ENCODE measurements at places on chromosomes 7 and 10.
A peak's percentile ranks its signal among the peaks of the same experiment; 100 is the strongest.

DNA sequence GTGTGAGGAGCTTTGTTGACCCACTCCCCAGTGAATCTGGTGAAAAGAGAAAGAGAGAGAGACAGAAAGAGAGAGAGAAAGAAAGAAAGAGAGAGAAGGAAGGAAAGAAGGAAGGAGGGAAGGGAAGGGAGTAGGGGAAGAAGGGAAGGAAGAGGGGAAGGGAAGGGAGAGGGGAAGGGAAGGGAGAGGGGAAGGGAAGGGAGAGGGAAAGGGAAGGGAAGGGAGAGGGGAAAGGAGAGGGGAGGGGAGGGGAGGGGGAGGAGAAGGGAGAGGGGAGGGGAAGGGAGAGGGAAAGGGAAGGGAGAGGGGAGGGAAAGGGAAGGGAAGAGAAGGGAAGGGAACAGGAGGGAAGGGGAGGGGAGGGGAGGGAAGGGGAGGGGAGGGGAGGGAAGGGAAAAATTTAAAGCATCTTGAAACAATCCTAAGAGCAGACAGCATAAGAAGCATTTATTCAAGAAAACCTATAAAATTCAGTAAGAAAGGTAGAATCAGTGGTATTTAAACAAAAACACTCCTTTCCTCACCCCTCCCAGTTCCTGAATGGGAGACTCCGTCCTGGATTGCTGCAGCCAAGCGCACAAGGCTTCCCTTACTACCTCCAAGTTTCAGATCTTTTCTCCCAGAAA lies 846.2 kb upstream of the POM121L12 start:
- DNase-seq: no peak

- DNase-seq: peak; percentile 6
Observed at GRCh38 chr10:100864978-100865377, 47.8 kb upstream of the SLF2 start.

GRCh38 chr10:78863140-78863905 lies 205.4 kb upstream of the ZMIZ1 start:
- no peak for DNase-seq

DNA sequence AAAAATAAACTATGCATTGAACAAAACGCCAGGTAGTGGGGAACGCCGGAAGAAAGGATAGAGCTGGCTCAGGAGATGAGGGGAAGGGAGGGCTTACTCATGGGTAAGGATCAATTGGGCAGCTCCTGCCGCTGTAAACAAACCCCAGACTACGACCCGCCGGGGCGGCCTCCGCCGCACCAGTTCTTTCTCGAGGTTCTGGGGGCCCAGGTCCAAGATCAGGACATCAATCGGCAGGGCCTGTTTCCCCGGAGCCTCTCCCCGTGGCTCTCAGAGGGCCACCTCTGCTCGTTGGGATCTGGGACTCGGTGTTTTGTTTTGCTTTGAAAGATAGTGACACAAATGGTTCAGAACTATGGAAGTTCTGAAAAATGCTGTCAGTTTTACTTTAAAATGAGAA lies 140.4 kb downstream of the ELFN1 start:
- DNase-seq: no peak

DNA sequence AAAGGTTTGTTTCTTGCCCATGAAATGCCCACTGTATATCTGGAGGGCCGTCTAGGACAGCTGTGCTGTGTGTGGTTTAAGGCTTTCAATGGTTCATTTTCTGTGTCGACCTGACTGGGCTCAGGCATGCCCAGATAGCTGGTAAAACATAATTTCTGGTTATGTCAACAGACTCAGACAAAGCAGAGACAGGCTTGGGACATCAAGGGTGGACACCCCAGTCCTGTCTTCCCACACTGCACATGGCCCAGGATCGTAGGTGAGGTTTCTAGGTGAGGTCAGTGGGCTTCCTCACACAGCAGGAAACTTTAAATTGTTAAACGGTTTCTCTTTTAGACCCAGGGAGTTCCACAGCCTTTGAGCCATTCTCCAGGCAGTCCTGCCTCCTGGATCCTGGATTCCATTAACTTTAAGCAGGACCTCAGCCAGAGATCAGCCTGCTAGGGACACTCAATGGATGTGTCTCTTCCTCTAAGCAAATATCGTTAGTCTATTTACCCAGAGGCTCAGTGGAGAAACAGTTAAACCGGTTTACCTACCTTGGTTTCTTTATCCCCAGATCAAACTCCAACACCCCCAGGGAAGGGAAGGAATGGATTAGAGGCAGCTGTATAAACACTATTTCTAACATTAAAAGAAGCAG lies 66.4 kb downstream of the ST8SIA6 start:
- no peak for DNase-seq

DNA sequence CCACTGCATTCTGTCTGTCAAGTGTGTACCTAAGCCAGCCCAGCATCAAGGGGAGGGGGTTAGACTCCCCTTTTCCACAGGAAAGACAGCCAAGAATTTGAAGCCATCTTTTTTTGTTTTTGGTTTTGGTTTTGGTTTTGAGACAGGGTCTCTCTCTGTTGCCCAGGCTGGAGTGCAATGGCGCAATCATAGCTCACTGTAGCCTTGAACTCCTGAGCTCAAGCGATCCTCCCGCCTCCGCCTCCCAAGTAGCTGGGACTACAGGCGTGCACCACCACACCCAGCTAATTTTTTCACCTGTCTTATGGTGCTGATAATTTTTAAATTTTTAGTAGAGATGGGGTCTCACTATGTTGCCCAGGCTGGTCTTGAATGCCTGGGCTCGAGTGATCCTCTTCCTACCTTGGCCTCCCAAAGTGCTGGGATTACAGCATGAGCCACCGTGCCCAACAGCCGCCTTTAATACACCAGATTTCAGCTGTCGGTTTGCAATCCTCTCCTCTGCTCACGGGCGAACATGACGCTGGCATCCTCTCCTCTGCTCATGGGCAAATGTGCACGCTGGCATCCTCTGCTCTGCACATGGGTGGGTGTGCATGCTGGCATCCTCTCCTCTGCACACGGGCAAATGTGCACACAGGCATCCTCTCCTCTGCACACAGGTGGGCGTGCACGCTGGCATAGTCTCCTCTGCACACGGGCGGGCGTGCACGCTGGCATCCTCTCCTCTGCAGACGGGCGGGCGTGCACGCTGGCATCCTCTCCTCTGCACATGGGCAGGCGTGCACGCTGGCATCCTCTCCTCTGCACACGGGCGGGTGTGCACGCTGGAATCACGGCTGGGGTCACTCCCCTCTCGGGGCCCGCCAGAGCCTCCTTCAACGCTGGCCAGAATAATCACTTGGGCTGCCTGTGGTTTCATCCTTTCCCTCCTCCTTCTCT lies 56.0 kb upstream of the PDGFA start:
- no peak for DNase-seq

DNA sequence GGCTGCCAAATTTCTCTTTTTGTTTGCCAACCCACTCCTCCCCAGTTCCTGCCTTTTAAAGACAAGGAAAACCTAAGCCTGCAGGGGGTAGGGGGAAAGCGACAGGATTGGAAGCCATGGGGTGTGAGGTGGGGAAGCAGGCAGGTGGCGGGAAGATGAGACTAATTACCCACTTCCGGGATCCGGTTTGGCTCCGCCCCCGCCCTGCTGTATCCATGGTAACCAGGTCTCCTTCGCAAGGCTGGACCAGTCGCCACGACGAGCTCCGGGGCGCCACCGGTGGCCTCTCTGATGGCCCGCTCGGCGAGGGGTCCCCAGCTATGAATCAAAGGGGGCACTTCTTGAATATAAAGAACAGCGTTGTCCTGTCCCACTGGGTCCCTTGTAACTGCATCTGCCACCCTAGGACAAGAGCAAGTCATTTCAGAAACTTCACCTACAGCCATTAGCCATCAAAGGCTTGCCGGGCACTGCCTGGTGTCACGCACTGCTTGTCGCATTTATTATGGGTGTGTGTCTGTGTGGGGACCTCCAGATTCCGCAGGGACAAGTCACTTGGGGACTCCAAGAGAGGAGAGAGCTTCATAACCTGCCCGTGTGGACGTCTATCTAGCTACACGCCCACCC lies 55.4 kb upstream of the LMTK2 start:
- DNase-seq: no peak

- no peak for DNase-seq
Observed at GRCh38 chr7:113582471-113582870, 336.3 kb downstream of the PPP1R3A start.

GRCh38 chr10:2844925-2845324 lies 222.4 kb upstream of the PFKP start:
- no peak for DNase-seq

- DNase-seq: no peak
Observed at GRCh38 chr10:95355301-95355700, 64.5 kb upstream of the PDLIM1 start.

DNA sequence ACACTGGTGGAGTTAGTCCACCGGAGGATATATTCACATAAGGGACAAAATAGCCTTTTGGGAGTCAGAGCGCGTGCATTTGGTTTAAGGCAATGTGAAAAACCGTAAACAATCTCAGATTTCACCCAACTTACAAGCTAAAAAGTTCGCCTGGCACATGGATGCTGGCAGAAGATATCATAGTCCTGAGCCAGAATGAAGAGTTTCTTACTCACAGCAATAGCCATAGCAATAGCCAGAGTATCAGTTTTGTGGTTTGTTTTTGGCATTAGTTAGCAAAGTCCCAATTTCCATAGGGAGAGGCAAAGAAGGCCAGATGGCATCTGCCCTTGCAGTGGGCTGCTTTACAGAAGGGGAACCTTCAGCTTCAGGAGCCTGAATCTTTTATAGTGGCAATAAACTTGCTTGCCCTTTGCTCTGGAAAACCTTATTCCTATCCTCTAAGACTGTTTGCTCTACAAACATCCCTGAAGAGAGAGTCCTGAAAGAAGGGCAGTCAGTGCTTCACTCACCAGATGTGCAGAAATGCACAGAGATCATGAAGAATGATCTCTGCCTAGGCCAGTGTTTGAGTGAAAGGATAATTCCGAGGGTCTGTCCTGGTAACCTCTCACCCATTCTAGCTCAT lies 28.7 kb upstream of the RSBN1L start:
- peak; percentile 61 for DNase-seq

DNA sequence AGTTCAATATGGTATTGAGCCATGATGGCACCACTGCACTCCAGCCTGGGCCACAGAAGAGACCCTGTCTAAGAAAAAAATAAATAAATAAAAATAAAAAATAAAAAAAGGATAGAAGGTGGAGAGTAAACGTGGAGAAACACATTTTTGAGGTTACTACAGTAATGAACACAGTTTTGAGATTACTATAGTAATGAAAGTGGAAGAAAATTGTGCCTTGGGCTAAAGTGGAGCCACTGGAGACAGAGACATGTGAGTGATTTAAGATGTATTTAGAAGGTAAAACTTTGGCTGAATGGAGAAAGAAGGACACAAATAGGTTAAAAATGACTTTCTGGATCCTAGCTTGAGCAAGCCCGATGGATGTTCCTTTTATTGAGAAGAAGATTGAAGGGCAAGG lies 76.8 kb downstream of the HGF start:
- no peak for DNase-seq
